ENCODE measurements at places on chromosomes 5 and 9. TPM values are rescaled to one million over a fixed set of nuclear protein-coding genes. Genes with fewer than 3 reads are reported as not detected.

The SLC4A9 gene
- not detected for total RNA-seq

The FABP6 gene
- 0.70 TPM for total RNA-seq

The IFT74 gene
- total RNA-seq: 14.0 TPM

The FCN1 gene
- not detected for total RNA-seq

The ABLIM3 gene
- 23.4 TPM for total RNA-seq

The PSAT1 gene
- total RNA-seq: 174 TPM

The SPEF2 gene
- total RNA-seq: 1.1 TPM

The FOXD4L6 gene
- total RNA-seq: 0.13 TPM

The MZB1 gene
- not detected for total RNA-seq

The TAF11L5 gene
- not detected for total RNA-seq

The TMEM215 gene
- not detected for total RNA-seq

The DAB2IP gene
- total RNA-seq: 16.6 TPM

The FOXI1 gene
- not detected for total RNA-seq

The GRM6 gene
- not detected for total RNA-seq

The CCDC187 gene
- 0.02 TPM for total RNA-seq

The PCDHB16 gene
- total RNA-seq: 0.03 TPM

The IFNA2 gene
- not detected for total RNA-seq

The PCDHB10 gene
- total RNA-seq: not detected

The BASP1 gene
- total RNA-seq: 134 TPM

The SH3TC2 gene
- total RNA-seq: 24.0 TPM
